ENCODE measurements at places on chromosomes 1 and 21. TPM values are rescaled to one million over a fixed set of nuclear protein-coding genes. Genes with fewer than 3 reads are reported as not detected.

GRCh38 chr1:109659997-109660690 lies 4.2 kb downstream of the GSTM4 start:
- no peaks in the 10 kb centered on the region for H3K36me3 ChIP-seq
- H3K27me3 ChIP-seq, result no peaks in the 10 kb centered on the region
- H3K4me3 ChIP-seq, result no peak overlapping the region
- H3K4me1 ChIP-seq, result peaks cover 10% of the 10 kb centered on the region
- no peak overlapping the region for H3K27ac ChIP-seq

The CELA3A gene
- total RNA-seq, result not detected

- H3K4me1 ChIP-seq, result peaks cover 51% of the 10 kb centered on the region
- DNase-seq, result no peak
- no peaks in the 10 kb centered on the region for H3K36me3 ChIP-seq
- H3K4me3 ChIP-seq, result no peak overlapping the region
- H3K27ac ChIP-seq, result peak overlapping the region; percentile 41
Measured at GRCh38 chr1:89739013-89739843, 81.6 kb upstream of the LRRC8D start.

- no peaks in the 10 kb centered on the region for H3K4me1 ChIP-seq
- H3K36me3 ChIP-seq, result peaks cover 3% of the 10 kb centered on the region
- H3K27me3 ChIP-seq, result no peaks in the 10 kb centered on the region
- no peak overlapping the region for H3K27ac ChIP-seq
- no peak overlapping the region for H3K4me3 ChIP-seq
Measured at GRCh38 chr1:230201445-230201844, 134.4 kb downstream of the GALNT2 start.

The CELA2A gene
- not detected for total RNA-seq

All from CD4-positive, alpha-beta memory T cell (primary cell).